ENCODE measurements at places on chromosomes 12 and 14.
A peak's percentile ranks its signal among the peaks of the same experiment; 100 is the strongest.

DNA sequence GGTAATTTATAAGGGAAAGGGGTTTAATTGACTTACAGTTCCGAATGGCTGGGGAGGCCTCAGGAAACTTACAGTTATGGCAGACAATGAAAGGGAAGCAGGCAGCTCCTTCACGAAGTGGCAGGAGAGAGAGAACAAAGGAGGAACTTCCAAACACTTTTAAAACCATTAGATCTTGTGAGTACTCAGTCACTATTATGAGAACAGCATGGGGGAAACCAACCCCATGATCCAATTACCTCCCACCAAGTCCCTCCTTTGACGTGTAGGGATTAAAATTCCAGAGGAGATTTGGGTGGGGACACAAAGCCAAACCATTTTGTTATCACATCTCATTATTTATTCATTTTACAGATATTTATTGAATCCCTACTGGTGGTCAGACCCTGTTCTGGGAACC is 822.8 kb downstream of the GALC start:
- DNase-seq = no peak

GRCh38 chr14:91402771-91403600 is 14.6 kb downstream of the CCDC88C start:
- peak; percentile 35 for DNase-seq

GRCh38 chr12:118102070-118102469 is 1.7 kb downstream of the VSIG10 start:
- DNase-seq = no peak

DNA sequence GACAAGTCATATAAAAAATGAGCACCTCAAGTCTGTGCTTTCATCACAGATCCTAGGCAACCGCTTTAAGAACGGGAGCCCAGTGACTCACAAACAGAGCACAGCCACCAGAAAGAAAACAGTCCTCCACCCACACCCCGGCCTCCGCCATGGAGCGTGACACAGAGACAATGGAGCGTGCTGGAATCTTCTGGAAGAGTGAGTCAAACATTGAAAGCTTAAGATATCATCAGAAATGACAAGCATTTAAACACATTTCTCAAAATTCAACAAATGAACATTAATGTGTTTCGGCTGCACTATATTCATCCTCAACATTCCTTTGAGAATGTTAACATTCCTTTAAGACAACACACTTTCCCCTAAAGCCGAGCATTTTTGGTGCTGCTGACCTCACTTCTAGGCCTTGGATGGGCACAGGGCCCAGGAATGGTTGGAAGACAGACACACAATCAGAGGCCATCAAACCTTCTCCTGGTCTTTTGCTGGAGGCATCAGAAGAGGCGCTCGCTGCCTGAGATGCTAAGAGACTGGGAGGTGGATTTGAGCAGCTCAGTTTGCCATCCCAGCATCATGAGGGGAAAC is 23.6 kb upstream of the TMEM132D start:
- DNase-seq = no peak

GRCh38 chr12:96249196-96250118 is 55.3 kb downstream of the ELK3 start:
- peak; percentile 79 for DNase-seq

DNA sequence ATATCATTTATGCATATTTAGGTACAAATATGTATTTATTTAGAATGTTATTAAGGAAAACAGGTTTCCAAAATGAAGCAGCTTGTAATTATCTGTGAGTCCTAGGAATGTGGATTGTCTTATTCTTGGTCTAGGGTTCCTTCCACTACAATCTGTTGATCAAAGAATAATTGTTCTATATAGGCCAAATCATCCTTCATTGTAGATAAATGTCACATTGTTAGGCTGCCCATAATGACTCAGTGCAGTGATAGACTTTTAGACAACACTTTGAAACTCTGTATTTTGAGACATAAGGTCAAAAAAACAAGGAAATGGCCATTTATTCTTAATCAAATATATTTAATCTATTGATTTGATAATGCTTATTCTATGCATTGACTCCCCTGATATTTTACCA is 283.0 kb downstream of the ACSS3 start:
- DNase-seq = no peak

GRCh38 chr12:50282721-50283228 is 545 bp downstream of the LIMA1 start:
- DNase-seq = peak; percentile 46

GRCh38 chr12:130137040-130138018 is 24.9 kb upstream of the FZD10 start:
- DNase-seq = no peak

DNA sequence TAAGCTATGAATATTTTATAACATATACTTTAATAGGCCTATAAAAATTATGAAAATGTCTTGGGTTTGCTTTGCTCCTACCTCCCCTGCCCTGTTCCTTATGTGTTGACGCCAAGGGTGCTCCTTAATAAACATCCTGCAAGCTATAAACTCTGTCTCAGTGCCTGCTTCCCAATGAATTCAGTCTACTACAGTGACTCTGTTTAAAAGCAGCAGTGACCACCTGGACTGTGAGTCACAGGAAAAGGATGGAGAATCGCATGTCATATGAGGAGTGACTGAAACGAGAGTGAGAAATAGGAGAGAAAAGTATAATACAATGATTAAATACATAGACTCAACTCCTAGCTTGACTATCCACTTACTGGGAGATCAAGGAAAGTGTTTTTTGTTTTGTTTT is 41.1 kb upstream of the CFAP54 start:
- DNase-seq = no peak

- DNase-seq = no peak
Observed at GRCh38 chr12:66074561-66074960, 56.0 kb downstream of the LLPH start.

- DNase-seq = no peak
Observed at GRCh38 chr12:30932881-30933280, 6.3 kb downstream of the TSPAN11 start.

GRCh38 chr12:7108003-7108795 is 815 bp downstream of the C1RL start:
- peak; percentile 80 for DNase-seq

DNA sequence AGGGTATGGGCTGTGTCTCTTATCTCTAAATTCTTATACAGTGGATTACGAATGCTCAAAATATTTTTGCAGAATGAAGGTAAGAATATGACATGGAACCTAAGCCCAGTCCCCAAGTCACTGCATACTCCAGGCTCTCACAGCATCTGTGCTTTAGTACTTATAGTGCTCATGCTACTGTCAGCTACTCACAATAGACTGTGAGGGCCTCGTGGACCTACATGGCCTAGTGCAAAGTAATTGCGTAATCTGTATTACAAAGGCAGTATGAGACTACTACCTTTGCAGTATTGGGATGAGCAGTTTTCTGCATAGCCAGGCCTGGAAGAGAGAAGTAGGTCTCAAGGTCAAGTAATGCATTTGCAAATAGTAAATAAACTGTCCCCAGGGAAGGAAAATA is 27.9 kb downstream of the VWF start:
- no peak for DNase-seq

DNA sequence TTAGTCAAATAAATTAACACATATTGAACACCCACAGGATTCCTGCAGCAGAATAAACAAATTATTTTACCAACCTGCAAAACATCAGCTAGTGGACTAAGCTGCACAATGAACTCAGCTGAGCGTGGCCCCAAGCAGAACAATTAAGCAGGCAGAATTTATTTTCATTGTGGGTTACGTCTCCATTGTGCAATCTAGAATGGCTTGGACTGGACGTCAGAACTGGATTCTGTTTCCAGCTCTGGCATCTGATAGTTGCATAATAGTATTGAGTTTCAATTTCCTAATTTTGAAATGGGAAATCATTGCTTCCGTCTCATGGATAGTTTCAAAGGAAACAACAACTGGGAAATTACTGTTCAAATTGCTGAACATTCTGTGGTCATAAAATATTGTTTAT is 35.5 kb upstream of the RERG start:
- DNase-seq = peak; percentile 57

- DNase-seq = no peak
Observed at GRCh38 chr12:122969676-122970075, 3.4 kb upstream of the ABCB9 start.

GRCh38 chr12:6869049-6870021 is 2.0 kb downstream of the TPI1 start:
- peak; percentile 83 for DNase-seq

DNA sequence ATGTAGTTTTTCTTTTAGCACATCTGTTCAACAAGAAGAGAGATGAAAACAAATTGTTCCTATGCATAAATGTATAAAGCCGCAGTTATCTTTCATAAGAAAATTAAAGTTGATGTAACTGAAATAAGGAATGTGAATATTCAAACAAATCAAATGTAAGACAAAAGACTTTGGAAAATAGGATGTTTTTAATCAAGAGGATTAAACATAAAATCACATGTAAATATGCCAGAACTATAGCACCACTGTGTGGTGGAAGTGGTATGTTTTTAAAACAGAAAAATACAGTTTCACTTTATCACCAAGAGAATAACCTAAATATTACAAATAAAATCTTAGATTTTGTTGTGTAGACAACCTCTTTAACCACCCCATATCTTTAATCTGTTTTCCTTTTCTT is 40.4 kb downstream of the CAPS2 start:
- no peak for DNase-seq

GRCh38 chr14:77124345-77125280 is 17.0 kb downstream of the ZDHHC22 start:
- no peak for DNase-seq

- DNase-seq = no peak
Observed at GRCh38 chr12:133236144-133236543, 467 bp upstream of the ANHX start.

DNA sequence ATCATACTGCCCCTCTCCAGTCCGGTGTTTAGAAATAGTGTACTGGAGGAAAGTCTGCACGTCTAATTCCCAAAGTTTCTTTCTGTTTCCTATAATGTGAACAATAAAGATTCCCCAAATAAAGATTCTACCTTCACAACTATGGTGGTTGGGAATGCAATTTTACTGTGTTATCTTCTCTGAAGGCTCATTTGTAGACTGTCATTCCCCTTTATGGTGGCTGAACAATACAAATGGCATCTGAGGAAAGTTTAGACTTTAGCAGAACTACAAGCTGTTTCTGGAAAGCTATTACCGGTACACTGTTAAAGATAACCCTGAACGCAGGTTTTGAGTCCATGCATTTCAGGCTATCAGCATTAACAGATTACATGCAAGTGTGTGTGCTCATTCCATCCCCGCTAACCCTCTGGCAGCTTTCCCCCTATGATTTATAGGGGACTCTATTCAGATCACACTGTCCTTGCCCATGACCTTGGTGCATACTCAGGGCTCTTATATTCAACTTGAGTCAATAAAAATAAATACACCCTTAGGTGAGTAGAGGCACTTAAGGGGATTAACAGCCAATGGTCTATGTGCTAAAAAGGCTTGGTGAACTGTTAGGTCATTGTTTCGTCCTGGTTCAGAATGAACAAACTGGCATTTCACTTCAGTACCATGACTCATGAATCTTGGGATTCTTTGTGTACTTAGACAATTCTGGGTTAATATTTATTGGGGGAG is 60.7 kb upstream of the PYGL start:
- DNase-seq = no peak

GRCh38 chr14:68404652-68405183 is 388.1 kb downstream of the ZFP36L1 start:
- no peak for DNase-seq

DNA sequence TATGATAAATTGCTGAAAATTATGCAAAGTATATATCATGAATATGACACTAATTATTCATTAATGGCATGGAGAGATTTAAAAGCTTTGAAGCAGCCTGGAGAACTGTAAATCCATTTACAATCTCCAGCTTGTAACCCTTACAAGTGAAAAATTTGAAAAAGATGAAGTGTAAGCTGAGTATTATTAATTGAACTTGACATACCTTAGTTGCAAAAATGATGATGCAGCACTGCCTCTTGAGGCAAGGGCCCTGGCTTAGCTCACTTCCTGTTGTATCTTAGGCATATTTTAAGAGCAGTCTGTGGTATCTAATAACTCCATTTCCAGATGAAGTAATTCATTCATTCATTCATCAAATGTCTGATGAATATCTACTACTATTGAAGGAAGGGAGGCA is 158.6 kb downstream of the ANO4 start:
- DNase-seq = no peak

GRCh38 chr12:127635838-127636237 is 631.1 kb upstream of the TMEM132C start:
- DNase-seq = no peak

DNA sequence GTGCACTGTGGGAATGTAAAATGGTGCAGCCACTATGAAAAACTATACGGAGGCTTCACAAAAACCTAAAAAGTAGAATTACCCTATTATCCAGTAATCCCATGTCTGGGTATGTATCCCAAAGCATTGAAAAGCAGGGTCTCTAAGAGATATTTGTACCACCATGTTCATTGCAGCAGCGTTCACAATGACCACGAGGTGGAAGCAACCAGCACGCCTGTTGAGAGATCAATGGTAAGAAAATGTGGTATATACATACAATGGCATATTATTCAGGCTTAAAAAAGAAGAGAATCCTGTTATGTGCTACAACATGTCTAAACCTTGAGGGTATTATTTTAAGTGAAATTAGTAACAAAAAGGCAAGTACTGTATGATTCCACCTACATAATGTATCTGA is 910 bp upstream of the NOPCHAP1 start:
- DNase-seq = no peak

- no peak for DNase-seq
Observed at GRCh38 chr12:128205758-128206157, 61.2 kb upstream of the TMEM132C start.

DNA sequence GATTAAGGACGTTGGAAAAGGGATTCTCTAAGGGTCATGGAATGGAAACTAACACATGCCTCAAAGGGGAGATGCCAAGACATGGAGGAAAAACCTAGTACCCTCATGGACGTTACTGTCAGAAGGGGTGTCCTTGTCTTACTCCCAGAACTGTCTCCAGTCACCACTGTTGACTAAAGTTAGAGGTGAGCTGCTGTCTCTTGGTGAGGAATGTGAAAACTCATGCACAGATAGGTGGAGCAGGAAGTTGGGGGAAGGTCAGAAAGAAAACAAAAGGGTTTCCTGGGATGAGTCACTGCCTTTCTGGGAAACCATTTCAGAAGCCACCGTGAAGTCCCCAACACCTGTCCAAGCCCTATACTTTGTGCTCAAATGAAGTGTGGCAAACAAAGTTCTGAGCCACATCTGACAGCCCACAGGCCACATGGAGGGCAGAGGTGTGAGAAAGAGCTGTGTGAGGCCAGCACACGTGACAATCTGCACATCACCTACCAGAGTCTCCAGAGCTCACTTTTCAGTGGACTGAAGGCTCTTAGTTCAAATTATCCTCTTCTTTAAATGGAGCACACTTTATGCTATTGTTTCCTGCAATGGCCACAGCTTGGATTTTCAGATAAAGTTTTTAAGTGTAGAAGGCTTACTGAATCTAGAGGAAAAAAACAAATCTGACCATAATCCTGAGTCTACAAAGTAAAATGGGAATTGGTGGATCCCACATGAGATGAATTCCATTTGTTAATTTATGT is 92.9 kb upstream of the EGLN3 start:
- DNase-seq = no peak

Measured in uterus (tissue), 4 donors.